NCI-H345 (cell line): ENCODE measurements at places on chromosomes 5 and 9.
A peak's percentile ranks its signal among the peaks of the same experiment; 100 is the strongest.

DNA sequence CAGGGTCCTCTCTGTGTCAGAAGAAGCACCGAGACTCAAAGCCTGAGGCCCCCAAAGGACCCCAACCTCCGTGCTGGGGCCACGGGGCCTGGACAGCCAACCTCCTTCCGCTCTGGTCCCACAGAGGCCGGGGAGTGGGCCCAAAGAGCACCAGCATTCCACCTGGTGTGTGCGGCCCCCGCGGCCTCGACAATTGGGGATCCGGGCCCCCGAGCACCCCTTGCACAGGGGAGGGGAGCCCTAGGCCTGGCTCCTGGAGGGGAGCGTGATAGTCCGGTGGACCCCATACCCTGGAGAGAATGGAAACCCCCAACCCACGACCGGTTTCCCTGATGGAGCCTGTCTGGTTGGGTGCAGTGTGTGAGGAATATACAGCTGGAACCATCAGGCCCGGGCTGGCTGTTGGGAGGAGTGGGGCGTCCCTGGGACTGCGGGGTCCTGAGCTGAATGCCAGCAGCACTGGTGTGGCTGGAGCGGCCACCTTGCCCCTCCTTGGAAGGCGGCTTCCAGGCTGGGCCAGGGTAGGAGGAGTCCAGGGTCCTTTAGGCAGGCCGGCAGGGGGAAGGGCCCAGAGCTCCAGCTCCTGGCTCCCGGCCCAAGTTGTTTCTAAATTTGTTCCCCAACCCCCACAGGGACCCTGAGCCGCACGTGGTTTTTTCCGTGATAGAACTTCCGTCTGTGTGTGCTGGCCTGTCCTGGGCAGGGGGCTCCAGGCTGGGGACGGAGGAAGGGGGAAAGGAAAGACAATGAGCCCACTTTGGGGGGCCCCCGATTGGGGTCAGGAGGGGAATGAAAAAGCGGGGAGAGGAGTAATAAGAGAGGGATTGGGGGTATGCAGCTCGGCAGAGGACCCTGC lies 825 bp upstream of the TOR4A start:
- DNase-seq, result no peak

DNA sequence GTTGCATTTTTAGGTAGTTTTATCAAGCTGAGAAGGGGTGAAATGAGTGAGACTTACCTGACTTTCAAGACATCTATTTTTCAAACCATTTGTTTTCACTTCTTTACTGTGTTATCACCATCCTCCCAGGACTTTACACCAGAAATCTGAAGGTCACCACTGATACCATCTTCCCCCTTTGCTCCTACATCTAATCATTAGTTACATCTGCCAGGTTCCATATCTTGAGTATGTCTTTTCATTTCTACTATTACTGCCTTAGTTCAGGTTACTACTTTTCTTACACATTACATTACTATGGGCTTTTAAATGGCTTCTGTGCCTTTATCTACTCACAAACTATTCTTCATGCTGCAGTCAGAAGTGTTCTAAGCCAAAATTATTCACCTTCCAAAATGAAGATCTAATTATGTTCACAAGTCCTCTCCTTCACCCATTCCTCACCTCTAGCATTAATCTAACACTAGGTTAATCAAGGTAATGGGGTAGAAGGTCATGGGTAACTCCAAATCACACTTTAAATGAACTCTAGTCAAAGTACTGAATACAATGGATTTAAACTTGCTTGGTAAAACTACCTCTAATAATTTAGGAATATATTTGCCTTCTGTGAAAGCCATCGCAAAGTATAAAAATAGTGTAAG lies 2.1 kb upstream of the HSDL2 start:
- DNase-seq, result no peak

GRCh38 chr9:14245901-14246525 lies 67.9 kb downstream of the NFIB start:
- DNase-seq, result no peak

DNA sequence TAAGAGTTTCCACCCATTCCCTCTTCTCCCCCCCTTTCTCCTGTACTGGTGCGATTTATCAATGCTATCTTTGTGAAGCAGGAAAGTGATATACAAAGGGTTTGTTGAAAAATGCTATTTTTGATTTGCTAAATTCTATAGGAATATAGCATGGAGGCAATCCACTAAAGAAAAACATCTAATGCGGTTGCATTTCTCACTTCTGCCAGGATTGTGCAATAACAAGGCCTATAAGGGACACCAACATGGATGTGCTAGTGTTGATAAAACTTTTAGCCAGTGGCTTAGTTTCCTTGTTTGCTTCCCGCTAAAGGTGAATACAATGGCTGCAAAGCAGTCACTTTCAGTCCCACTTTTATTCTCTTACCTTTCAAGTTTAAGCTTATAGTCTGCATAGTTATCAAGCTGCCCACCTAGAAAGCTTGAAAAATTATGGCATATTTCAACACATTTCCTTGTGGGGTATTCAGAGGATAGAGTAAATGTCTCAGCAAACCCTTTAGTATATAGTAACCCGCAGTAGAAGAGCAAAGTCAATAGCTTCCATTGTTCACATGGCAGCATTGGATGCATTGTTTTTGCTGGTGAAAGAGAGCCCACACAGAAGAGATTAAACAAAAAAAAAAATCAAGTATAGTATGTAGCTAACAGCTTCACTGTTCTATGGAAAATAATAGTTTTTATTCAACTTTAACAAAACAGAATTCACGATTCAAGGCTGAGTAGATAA lies 674.6 kb upstream of the SEMA6A start:
- DNase-seq, result no peak

DNA sequence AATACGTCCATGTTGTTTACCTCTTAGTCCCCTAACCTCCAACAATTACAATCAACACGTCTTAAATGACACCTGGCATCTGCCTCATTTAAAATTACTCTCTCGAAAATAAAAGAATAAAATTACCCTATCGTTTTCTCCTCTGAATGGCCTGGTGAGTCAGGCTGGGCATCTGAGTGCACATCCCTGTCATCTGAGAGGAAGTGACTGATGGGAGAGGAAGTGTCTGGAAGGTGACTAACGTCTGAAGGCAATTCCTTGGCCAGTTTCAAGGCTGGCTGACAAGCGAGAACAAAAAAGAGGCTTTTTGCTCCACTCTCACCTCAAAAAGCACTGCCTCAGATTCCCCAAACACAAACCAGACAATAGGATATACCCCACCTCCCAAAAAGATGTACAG lies 57.7 kb downstream of the MAPKAP1 start:
- DNase-seq, result no peak

GRCh38 chr5:41617843-41618515 lies 107.6 kb upstream of the PLCXD3 start:
- DNase-seq, result no peak

GRCh38 chr9:2709645-2710101 lies 7.6 kb upstream of the KCNV2 start:
- no peak for DNase-seq

- peak; percentile 48 for DNase-seq
Measured at GRCh38 chr5:92518318-92518904, 1062.6 kb downstream of the NR2F1-AS1 start.

GRCh38 chr5:156716591-156717380 lies 133.3 kb upstream of the PPP1R2B start:
- no peak for DNase-seq

- DNase-seq, result no peak
Measured at GRCh38 chr5:134141331-134142050, 27.0 kb downstream of the TCF7 start.

DNA sequence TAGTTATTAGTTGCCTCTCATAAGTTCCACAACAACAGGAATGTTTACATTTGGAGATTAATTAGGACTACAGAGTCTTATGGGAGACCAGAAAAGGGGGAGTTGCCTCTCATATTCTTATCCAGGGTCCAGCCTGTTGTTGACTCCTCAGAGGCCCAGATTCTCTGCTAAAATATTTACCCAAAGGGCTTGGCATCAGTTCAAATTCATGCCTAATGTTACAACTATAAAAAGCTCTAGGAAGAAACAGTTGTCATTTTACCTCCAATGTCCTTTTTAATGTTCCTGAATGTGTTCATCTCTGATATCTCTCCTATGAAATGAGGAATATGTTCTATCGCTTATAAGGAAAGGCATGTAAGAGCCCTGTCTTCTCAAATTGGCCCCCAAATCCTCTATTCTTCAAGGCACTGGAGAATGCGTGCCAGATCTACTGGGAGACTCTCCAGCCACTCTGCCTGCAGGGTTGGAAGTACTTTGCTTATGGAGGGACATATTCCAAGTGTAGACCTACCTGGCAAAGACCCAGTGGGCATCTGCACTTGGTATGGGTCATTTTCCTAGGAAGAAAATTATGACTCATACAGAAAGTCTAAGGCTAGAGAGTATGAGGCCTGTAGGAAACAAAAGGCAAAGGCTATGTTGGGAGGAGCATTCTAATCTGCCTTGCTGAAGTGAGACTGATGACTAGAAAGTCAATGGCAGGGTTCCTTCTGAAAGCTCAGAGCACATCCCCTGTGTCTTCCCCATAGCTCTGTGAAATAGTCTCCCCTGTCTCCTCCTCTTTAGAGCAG lies 192.6 kb downstream of the ESM1 start:
- no peak for DNase-seq

DNA sequence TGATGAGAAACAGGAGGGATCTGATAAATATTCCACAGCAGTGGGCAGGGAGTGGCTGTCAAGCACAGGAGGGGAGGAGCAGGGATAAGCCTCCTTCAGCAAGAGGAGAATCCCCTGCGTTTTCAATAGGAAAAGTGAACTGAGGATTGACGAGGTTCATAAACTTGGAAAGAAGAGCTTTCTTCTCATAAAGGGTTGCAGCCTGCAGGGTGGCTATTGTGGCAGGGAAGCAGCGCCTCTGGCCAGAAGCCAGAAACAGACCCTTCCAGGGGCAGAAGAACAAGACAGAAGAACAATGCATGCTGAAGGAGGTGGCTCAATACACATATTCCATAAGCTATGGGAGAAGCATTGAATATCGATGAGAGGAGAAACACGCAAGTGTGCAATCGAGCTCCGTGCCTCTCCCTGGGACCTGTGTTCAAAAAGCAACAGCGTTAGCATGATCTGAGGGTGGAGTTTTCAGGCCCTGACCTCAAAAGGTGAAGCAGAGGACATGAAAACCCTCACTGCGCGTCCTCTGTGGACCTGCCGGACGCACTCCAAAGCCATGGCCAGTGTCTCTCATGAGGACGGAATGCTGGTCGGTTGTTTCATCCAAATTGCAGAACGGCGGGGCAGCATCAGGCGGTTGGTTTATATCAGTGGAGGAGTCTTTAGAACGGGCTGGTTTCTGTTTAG lies 67.6 kb downstream of the ANKRD33B start:
- no peak for DNase-seq

DNA sequence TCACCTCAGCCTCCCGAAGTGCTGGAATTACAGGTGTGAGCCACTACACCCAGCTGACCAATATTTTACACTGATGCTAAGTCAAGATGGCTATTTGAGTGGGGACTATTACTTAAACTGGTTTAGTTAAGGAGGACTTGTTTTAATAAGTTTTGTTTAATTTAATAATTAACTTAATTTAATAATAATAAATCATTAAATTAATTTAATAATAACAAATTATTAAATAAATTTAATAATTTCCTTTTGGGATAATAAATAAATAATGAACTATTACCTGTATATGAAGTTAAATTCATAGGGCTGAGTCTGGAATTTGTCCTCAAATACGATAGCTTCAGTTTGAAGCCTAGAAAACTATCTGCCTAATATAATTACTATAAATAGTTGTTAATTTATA lies 665.1 kb upstream of the COX7C start:
- DNase-seq, result no peak

GRCh38 chr9:14089051-14089803 lies 224.7 kb downstream of the NFIB start:
- DNase-seq, result no peak

DNA sequence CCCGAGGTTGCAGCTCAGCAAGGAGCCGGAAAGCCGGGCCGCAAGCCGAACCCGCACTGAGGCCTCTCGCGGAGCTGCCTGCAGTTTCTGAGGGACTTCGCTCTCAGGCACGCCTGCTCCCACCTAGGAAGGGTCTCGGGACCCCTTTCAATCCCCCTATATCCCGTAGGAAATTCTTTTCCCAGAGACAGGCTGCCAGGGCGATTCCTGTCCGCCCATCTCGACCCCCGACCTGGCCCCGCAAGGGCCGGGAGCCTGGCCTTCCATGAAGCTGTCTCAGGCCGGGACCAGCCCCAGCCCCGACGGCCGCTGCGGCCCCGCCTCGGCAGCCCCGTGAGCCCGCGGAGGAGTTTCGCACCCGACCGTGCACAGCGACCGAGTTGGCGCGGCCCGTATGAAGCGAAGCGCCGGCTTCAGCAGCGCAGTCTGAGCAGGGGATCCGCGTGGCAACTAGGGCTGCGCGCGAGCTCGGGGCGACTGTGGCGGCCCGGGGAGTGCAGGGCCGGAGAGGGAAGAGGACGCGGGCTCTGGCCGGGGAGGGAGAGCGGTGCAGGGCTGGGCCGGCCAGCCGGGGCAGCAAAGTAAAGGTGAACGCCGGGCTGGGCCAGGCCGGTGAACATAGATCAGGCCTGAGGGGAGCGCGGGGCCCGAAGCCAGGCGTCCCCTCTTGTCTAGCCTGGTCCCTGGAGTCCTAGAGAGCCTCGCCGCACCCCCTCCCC lies 977 bp upstream of the PRDM12 start:
- DNase-seq, result no peak

DNA sequence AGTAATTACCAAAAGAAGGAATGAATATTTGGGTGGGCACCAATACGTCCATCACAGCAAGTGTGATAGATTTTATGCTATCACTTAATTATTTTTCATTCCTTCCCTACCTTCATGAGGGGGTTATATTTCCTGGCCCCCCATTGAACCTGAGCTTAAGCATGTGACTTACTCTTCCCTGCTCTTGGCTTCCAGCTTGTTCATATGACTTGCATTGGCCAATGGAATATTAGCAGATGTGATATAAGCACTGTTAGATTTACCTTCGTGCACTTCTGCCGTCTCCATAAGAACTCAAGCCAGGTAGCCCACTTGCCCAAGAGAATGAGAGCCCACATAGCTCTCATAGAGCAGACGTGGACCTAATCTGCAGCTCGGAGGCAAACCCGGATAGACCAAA lies 99.1 kb upstream of the SMARCA2 start:
- DNase-seq, result no peak

DNA sequence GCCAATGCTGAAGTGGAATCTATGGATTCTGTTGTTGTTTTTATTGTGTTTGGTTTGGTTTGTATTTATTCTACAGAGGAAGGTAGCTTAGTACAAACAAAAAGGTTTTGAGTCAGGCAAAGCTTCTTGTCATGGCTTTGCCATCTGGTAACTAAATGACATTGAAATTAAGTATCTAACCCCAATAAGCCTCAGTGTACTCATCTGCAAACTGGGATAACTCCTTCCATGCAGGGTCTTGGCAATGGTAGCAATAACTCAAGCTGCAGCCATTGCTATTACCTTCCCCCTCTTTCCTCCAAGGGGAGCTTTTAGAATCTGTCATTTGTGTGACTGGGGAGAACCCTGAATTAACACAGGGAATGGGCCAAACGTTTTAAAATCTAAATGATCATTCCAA lies 79.7 kb downstream of the PLAC8L1 start:
- no peak for DNase-seq

DNA sequence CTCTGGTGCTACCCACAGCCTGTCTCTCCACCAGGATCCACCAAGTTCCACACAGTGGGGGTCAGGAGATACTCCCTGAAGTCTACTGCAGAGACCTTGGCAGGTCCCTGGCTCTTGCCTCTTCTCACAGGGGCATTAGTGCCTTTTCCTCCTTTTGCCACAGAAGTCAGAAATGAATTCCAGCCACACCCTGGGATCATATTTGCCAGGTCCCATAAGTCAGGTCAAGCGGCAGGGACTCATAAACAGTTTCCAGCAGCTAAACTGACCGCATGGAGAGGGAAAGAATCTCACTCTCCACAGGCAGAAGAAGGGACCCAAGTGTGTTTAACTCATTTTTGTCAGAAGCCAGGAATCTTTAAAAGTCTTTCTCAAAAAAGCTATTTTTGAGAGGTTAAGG lies 13.3 kb upstream of the IFNK start:
- DNase-seq, result no peak

GRCh38 chr9:122244349-122244748 lies 15.6 kb upstream of the LHX6 start:
- no peak for DNase-seq
